ENCODE measurements at places on chromosomes 4 and X.

DNA sequence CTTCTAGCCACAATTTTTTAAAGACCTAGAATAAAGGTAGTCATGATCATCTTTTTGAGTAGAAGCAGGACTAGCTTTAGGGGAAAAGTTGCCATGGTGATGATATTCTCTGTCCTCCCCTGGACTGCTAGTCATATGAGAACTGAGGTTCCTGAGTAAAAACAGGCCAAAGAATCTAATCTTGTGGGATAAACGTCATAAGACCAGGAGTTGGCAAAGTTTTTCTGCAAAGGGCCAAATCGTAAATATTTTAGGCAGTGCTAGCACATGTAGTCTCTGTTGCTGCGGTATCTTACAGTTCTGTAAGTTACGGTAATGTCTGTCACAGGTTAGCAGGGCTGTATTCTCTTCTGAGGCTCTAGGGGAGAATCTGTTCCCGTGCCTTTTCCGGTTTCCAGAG lies 3.4 kb downstream of the PRPS2 start:
- DNase-seq = no peak

GRCh38 chr4:6252051-6252450 lies 17.6 kb upstream of the WFS1 start:
- no peak for DNase-seq

GRCh38 chrX:50635162-50635561 lies 164.5 kb upstream of the DGKK start:
- no peak for DNase-seq

GRCh38 chrX:21986596-21986995 lies 45.5 kb upstream of the PHEX start:
- no peak for DNase-seq

GRCh38 chr4:158676076-158676475 lies 4.0 kb downstream of the ETFDH start:
- DNase-seq = no peak

GRCh38 chr4:157013656-157014055 lies 42.1 kb upstream of the PDGFC start:
- DNase-seq = no peak

DNA sequence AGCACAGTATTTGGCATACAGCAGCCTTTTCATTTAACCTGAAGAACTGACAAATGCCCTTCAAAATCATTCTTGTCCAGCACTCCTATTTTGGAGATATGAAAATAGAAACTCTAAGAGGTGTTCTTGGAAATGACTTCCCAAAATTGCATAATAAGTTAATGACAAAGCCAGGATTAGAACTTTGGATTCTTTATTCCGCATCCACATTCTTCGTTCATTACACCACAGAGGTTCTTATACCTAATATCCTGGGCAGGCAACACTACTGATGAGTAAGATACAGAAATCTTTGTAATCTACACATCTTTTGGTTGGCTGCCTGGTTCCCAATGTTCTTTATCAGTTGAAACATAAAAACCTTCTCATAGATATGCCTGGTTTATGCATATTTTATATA lies 5.9 kb downstream of the COL25A1 start:
- no peak for DNase-seq

GRCh38 chr4:111636961-111637585 lies 508.2 kb upstream of the FAM241A start:
- DNase-seq = no peak

DNA sequence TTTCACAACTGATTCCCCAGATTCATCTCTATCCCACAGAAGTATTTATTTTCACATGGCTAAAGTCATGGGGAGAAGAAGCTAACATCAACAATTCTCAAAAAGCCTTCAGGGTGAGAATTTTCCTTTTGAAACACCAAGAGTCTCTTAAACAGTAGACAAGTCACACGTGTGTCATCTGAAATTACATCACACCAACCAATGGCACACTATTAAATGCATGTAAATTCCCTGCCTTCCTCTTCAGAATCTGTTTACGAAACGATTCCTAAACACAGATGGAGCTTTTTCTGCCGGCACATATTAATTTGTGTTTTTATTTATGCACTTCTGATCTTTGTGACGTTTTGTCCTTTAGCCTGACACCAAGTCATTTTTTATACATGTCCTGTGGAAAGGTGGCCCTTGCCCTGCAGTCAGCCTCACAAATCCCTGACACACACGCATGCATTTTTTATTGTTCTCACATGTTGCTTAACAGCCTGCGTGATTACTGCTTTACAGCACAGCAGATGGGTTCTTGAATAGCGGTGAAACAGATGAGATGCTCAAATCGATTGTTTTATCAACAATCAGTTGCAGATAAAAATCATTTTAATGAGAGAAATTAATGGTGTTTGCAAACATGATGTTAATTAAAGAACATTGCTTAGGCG lies 735.9 kb upstream of the TENM3 start:
- DNase-seq = no peak

DNA sequence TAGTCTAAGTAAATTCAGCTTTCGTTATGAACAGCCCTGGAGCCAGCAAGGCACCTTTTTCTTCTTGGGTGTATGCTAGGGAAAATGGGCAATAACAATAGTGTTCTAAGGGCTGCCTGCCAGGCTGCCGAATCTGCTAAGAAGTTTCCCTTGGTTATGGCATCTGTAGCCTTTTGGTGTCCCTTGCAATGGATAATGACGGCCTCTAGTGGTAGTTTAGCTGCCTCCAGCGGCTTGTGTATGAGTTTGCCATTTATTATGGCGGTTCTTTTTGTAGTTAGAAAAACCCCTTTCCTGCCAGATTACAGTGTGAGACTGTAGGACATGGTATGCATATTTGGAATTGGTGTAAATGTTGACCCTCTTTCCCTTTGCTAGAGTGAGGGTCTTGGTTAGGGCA lies 78.9 kb upstream of the SPIN4 start:
- no peak for DNase-seq

- no peak for DNase-seq
Observed at GRCh38 chr4:98744372-98745150, 86.2 kb upstream of the TSPAN5 start.

DNA sequence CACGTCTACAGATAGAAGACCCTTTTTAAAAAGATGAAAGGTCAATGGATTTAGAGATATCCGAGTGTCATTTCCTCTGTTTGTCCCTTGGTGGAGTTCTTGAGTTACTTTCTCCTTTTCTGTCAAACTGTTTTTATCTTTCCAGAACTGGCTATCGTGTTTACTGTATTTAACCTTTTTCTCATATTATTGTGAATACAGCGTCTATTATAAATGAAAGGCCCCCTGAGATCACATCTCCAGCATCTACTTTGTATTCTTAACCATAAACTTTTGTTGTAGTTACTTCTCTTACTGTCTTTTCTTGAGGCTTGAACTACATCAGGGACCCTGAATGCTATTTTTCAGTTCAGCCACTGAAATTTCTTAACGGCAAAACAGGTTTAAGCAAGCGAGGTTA lies 4.0 kb upstream of the PCDH7 start:
- DNase-seq = no peak

DNA sequence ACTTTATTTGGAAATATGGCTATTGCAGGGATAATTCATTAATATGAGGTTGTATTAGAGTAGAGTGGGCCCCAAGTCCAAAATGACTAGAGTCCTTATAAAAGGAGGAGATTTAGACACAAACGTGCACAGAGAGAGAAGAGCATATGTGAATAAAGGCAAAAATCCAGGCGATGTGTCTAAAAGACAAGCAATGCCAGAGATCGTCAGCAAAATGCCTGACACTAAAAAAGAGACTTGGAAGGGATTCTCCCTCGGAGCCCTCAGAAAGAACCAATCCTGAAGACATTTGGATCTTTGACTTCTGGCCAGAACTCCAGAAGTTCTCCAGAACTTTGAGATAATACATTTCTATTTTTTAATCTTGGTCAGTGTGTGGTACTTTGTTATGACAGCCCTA lies 472.1 kb downstream of the NLGN4X start:
- DNase-seq = no peak

DNA sequence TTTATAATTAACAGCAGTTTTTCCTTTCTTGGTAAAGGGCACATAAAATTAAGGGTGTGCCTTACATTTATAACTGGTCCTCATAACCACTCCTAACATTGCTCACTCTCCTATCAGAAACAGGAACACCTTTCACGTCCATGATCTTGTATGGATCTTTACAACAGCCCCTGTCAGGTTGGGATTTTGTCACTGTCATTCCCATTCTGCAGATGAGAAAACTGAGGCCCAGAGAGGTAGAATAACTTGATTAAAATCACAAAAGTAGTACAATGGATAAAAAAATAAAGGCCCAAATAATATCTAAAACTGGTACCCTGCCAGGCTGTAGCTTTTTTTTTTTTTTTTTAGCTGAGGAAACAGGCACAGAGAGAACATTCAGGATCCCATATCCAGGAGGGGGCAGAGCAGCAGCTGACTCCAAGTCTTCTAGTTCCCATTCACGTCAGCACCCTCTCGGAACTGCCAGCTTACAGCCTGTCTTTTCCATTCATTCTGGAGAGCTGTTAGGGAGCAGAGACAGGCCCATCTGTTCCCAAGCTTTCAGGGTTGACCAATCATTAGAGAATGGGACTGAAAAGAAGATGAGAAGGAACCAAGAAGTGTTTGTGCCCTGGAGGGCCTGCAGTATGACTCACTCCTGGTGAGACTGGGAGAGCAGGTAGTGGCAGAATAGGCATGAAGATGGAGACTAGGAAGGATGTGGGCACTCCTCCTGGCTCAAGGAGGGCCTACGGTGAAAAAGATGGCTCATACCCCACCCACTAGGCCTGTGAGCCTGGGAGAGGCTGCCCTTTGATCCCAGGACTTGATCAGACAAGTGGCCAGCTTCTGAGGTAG lies 7.3 kb downstream of the SUV39H1 start:
- no peak for DNase-seq

- no peak for DNase-seq
Observed at GRCh38 chr4:152537881-152538280, 2.0 kb upstream of the FBXW7 start.

DNA sequence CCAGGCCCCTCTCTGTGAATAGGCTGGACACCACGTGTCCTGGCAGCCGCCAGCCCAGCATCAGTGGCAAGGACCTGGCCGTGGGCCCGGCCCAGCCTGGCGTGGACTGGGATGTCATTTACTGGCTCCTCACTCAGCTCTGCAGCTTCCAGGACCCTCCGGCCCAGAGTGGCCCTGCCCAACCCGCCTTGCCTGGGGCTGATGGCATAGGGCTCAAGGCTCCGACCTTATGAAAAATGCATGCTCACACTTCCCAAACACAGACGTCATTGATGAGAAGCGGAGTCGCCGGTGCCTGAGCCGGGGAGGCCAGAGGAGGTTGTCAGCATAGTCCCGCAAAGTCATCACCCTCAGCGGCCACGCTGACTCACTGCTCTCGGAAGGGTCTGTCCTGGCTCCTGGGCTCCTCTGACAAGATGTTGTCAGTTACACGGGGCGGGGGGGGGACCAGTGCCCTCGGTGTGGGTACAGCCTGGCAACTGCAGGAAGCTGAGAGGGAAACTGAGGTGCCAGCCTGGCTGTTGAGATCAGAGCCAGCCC lies 14.3 kb downstream of the CFAP99 start:
- no peak for DNase-seq

- DNase-seq = no peak
Observed at GRCh38 chr4:129014566-129015509, 78.5 kb downstream of the SCLT1 start.

DNA sequence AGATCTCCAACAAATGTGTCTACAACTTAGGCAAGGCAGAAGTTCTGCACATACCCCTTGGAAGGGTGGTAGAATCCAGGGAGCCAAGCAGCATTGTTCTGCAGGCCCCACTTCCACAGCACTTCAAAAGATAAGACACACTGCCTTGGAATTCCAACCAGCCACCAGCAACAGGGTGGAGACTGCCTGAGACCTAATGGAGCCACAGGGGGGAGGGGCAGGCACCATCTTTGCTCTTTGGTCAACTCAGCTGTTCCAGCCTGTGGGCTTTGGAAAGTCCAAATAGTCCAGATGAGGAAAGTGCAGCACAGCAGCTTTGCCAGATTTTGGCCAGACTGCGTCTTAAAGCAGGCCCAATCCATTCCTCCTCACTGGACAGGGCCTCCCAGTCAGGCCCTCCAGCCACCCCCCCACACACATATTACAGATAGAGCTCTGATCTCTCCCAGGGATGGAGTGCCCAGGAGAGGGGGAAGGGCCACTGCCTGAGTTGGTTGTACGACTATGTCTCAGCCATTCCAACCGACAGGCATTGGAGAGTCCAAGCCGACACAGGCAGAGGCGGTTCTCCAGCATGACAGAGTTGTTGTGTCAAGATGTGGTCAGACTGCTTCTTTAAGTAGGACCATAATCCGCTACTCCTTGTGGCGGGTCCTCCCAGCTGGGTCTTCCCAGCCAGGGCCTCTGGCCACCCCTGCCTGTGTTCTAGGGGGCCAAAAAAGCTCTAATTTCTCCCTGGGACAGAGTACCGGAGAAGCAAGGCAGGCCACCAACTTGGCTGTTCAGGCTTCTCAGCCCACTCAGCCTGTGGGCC lies 42.5 kb upstream of the ANTXR2 start:
- DNase-seq = no peak
